IMR-90 (cell line): ENCODE measurements at places on chromosomes 3 and 15. TPM values are rescaled to one million over a fixed set of nuclear protein-coding genes. Genes with fewer than 3 reads are reported as not detected.

Gene SST
- total RNA-seq = not detected in 2 replicates

Gene TEX55
- not detected in 2 replicates for total RNA-seq

Gene SLCO3A1
- total RNA-seq = 2.2 and 4.7 TPM in 2 replicates

Gene P2RY13
- not detected in 2 replicates for total RNA-seq

DNA sequence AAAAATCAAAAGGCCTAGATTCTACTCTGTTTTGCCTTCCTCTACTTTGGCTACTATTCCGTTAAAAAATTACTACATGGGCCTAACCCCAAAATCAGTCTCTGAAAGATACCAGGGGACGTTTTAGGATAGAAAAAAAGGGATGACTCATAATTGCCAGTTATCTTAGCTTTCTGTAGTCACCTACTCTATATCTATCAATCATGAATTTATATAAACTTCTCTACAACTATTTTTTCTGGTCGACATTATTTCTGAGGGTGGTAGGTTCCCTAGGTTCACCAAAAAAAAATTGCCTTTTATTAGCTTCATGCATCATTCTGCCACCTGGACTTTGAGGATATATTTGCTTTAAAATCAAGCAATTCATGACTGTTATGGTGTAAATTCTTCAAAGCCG lies 36.5 kb downstream of the RAF1 start:
- H3K4me1 ChIP-seq = peaks cover 12% of the 10 kb centered on the region
- no peak for DNase-seq
- H3K27ac ChIP-seq = no peak overlapping the region
- H3K4me3 ChIP-seq = no peak overlapping the region

GRCh38 chr3:123299581-123299980 lies 97.8 kb downstream of the SEC22A start:
- H3K4me1 ChIP-seq = no peaks in the 10 kb centered on the region
- H3K4me3 ChIP-seq = no peak overlapping the region
- DNase-seq = no peak
- peaks cover 45% of the 10 kb centered on the region for H3K27me3 ChIP-seq
- no peaks in the 10 kb centered on the region for H3K36me3 ChIP-seq
- H3K27ac ChIP-seq = no peak overlapping the region

DNA sequence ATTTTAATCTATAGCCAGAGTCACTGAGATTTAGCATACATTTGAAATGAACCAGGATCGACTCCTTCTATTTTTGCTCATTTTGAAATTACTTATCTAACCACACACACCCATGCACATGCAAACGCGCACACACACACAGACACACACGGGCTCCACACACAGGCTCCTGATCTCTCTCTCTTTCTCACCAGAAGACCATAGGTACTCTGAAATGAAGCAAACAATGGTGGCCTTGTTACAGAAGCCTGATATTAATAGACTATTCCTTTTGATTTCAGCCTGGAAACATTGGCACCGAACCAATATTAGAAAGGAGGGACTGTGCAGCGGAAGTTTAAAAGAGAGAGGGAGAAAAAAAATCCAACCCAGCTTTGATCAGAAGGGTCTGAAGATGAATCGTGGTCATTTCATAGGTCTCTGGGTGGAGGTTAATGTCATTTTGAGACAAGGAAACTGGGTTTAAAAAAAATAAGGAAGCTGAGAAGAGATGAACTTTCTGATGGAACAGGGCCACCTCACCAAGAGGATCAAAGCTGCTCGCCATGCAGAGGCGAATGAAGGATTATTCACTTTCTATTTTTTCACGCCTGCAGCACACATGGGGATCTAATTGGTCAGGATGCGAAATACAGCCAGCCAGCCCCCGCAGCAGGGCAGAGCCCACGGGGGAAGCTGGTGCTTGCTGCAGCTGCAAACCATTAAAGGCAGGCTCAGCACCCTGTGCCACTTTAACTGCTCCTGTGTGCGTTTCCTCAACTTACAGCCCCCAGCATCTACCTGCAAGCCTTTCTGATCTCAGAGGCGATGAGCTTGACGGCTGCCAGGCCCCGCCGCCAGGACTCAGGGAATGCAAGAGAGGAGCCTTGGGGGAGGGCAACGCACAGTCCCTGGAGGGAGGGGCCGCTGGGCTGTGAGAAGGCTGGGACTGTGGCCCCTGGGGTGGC lies 88.8 kb downstream of the HES1 start:
- no peak overlapping the region for H3K27ac ChIP-seq
- DNase-seq = no peak
- H3K27me3 ChIP-seq = peaks cover 33% of the 10 kb centered on the region
- H3K4me3 ChIP-seq = no peak overlapping the region

GRCh38 chr3:124846189-124846588 lies 41.0 kb downstream of the ITGB5 start:
- H3K4me1 ChIP-seq = peaks cover 33% of the 10 kb centered on the region
- peaks cover 19% of the 10 kb centered on the region for H3K36me3 ChIP-seq
- no peak overlapping the region for H3K4me3 ChIP-seq
- peak; percentile 78 for DNase-seq

DNA sequence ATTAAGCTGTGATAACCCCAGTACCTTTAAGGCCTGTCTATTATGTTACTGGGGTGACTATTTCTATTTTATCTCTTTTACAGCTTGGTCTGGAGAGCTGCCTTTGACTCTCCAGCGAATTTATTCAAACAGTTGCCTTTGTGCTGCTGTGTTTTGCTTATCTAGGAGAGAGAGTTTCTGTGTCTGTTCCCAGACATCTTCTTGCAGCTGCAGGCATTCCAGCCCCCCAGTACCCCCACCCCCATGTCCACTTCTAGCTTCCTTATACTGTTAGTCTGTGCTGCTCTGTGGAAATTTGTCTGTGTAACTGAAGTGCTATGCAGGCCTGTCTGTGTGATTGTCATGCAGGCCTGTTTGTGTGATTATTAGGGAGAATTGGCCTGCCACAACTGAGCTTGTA lies 713.7 kb upstream of the SEMA6D start:
- no peak overlapping the region for H3K4me3 ChIP-seq
- H3K27ac ChIP-seq = no peak overlapping the region
- no peaks in the 10 kb centered on the region for H3K27me3 ChIP-seq
- H3K4me1 ChIP-seq = no peaks in the 10 kb centered on the region

GRCh38 chr3:64575211-64575844 lies 112.5 kb downstream of the ADAMTS9 start:
- peak; percentile 18 for DNase-seq
- no peaks in the 10 kb centered on the region; the same call in 1 of the 2 replicates for H3K36me3 ChIP-seq
- H3K4me3 ChIP-seq = no peak overlapping the region
- peaks cover 2% of the 10 kb centered on the region; the same call in 1 of the 2 replicates for H3K4me1 ChIP-seq

GRCh38 chr3:169493521-169494141 lies 169.9 kb downstream of the MECOM start:
- no peak overlapping the region for H3K27ac ChIP-seq
- no peak for DNase-seq
- no peaks in the 10 kb centered on the region for H3K27me3 ChIP-seq
- H3K36me3 ChIP-seq = no peaks in the 10 kb centered on the region

DNA sequence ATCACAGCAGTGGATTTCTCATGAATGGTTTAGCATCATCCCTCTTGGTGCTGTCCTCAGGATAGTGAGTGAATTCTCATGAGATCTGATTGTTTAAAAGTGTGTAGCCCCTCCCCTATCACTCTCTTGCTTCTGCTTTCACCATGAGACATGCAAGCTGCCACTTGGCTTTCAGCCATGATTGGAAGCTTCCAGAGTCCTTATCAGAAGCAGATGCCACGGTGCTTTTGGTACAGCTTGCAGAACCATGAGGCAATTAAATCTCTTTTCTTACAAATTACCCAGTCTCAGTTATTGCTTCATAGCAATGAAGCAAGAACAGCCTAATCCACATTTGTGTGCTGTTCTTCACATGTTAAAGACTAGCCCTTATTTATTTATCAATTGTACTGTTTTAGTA lies 495.2 kb upstream of the EPHA6 start:
- H3K27me3 ChIP-seq = no peaks in the 10 kb centered on the region
- H3K27ac ChIP-seq = no peak overlapping the region
- no peak overlapping the region for H3K4me3 ChIP-seq
- no peaks in the 10 kb centered on the region for H3K36me3 ChIP-seq

DNA sequence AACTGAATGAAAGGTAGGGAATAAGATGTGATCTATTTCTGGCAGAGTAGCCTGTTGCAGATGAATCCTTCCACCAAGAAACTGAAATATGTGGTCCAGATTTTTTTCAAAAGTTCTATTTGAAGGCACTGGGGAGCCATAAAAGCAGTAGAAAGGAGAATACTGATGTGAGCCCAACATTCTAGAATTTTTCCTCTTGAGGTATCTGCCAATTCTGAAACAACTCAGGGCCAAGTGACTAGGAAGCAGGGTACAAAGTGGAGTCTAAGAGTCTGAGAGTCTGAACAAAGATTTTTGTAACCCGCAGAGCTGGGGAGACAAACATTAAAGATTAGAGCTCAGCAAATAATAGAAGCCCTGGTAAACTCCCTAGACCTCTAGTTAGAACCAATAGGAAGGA lies 58.3 kb upstream of the SLCO3A1 start:
- H3K27ac ChIP-seq = no peak overlapping the region

DNA sequence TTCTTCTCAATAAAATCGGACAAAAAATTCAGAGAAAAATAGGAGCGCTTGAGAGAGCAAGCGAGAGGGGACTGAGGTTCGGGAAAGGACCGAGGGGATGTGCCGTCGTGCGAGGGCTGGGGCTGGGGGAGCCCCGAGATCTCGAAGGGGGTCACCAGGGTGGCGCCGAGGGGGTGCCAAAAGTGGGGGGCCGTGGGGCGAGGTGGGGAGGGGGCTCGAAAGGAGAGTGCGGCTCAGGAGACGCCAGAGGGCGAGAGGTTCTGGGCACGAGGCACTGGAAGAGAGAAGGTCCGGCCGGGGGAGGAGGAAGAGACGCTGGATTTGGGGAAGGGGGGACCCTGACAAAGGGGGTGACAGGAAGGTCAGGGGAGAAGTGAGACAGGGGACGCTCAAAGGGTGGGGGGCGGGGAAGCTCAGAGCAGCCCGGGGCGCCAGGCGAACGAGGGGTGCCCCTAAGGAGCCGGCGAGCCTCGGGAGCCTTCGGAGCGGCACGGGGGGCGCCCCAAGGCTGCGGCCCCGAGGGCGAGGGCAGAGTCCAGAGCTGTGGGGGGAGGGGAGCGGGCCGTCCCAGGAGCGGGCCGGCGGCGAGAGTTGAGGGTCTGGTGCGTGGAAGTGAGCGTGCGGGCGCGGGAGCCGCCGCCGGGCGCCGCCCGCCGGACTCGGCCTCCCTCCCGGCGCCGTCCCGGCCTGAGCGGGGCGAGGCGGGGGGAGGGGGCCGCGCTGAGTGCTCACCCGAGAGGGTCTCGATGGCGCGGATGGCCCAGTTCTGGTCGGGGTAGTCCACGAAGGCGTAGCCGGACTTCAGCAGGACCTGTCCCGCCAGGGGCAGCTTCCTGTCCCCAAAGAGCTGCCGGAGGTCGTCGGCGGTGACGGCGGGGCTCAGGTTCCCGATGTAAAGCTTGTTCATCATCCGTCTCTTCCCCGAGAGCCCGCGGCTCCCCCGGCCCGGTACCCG lies 514 bp downstream of the IGF2BP2 start:
- peak overlapping the region; percentile 100 for H3K27ac ChIP-seq
- H3K4me1 ChIP-seq = peaks cover 4% of the 10 kb centered on the region
- DNase-seq = no peak
- H3K36me3 ChIP-seq = 0 out of 2 replicates have a peak, but pooled peaks cover 3% of the 10 kb centered on the region
- peak overlapping the region; percentile 88 for H3K4me3 ChIP-seq

DNA sequence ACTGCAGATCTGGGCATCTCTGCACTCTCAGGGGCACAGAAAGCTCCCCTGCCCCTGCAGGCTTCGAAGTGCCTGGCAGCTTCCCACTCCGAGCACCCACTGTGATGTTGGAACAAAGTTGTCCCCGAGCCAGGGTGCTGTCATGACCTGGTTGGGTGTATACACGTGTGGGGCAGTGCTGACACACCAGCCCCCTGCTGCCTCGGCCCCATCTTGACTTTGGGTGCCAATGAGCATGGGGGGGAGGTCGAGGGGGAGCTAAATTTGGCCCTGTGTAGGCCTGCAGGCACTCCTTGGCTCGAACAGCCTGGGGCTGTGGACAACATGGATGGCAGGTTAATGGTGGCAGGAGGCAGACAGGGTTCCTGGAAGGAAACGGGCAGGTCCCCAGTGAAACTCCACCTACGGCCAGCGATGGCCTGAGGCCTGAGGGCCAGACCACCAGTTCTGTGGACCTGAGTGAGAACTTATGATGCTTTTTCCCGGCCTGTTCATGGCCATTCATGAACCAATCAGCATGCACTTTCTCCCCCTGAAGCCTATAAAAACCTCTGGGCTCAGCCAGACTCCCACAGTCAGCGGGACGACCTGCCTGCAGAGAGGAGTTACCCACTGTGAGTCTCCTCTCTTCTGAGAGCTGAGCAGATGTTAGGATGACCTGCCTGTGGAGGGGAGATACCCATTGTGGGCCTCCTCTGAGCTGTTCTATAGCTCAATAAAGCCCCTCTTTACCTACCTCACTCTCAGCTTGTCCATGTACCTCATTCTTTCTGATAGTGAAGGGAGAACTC lies 1029.1 kb upstream of the GBE1 start:
- H3K27ac ChIP-seq = no peak overlapping the region
- no peak overlapping the region for H3K4me3 ChIP-seq
- no peak for DNase-seq

GRCh38 chr3:53949541-53949940 lies 57.9 kb upstream of the SELENOK start:
- no peak overlapping the region for H3K27ac ChIP-seq
- no peaks in the 10 kb centered on the region for H3K27me3 ChIP-seq
- DNase-seq = no peak
- H3K36me3 ChIP-seq = no peaks in the 10 kb centered on the region
- H3K4me3 ChIP-seq = no peak overlapping the region
